ENCODE measurements at places on chromosomes 6 and 20.

GRCh38 chr20:7758406-7758805 is 181.9 kb downstream of the HAO1 start:
- DNase-seq, result no peak

DNA sequence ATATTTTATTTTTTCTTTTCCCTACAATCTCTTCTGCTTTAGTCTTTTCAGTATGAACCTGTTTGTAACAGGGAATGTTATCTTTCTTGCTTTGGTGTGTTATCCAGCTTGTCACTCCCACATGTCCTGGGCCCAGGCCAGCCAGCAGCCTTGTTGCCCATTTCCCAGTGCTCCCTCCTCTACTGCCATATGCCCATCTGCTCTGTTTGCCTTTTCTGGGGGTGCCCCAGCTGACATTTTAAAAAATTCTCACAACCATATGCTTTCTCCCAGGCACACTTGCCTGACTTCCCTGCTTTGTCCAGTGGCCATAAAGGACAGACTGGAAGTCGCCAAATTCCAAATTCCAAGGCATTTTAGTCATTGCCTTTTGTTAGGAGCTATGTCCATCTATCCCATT is 23.6 kb upstream of the LMBRD1 start:
- DNase-seq, result no peak

DNA sequence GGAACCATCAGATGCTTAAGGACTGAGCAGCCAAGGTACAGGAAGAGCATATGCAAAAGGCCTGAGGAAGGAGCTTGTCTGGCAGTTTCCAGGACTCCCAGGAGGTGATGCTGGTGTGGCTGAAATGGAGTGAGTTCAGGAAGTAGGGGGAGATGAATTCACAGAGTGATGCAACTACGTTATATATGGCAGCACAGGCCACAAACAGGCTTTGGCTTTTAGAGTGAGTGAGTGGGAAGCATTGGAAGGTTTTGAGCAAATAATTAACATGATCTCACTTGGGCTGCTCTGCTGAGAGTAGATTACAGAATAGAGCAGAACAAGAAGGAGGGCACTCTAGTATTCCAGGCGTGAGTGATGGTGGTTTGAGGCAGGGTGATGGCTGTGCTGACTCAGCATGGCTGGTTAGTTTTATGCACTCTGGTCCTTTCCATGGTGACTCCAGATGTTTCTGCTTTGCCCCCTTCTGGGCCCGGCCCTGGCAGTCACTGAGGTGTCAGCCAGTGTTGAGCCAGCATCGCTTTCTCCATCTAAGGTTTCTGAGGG is 6.5 kb downstream of the BTN2A2 start:
- no peak for DNase-seq

DNA sequence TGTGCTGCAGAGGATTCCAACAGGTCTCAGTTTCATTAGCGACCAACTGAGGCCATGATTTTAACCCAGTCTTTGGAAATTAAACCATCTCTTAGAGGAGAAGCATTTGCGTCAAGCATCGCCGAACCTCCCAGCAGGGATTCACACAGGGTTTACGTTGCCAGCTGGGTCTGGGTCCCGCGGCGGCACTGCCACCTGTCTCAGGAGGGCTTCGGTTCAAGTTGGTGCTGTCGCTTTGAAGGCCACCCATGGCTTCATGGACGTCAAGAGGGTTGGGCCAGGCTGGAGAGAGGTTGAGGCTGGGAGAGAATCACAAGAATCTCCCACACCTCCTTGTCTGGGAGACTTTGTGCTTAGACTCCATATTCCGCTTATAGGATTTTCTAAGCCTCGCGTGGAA is 43.0 kb upstream of the FRMD1 start:
- DNase-seq, result no peak

GRCh38 chr6:105850261-105851112 is 235.6 kb upstream of the PRDM1 start:
- no peak for DNase-seq

DNA sequence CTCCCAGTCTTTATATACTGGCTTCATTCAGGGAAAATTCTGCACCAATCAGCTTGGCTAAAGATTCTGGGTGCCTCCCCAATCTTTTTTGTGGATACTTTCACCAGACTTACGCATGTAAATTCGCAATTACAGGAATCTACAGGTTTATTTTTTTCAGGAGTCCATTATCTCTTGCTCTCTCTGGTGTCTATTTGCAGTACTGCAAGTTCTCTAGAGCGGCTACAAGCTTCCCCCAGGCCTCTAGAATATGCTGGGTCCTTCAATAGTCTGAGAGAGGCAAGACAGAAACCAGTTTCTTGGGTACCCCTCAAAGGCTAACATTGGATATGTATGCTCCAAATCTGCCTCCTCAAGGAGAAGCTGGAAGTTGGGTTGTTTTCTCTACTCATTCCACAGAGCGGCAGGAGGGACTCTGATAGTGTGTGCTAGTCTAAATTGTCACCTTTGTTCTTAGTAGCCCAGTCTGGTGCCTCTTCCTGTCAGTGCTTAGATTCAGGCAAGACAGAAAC is 58.5 kb downstream of the SUN5 start:
- peak; percentile 56 for DNase-seq

DNA sequence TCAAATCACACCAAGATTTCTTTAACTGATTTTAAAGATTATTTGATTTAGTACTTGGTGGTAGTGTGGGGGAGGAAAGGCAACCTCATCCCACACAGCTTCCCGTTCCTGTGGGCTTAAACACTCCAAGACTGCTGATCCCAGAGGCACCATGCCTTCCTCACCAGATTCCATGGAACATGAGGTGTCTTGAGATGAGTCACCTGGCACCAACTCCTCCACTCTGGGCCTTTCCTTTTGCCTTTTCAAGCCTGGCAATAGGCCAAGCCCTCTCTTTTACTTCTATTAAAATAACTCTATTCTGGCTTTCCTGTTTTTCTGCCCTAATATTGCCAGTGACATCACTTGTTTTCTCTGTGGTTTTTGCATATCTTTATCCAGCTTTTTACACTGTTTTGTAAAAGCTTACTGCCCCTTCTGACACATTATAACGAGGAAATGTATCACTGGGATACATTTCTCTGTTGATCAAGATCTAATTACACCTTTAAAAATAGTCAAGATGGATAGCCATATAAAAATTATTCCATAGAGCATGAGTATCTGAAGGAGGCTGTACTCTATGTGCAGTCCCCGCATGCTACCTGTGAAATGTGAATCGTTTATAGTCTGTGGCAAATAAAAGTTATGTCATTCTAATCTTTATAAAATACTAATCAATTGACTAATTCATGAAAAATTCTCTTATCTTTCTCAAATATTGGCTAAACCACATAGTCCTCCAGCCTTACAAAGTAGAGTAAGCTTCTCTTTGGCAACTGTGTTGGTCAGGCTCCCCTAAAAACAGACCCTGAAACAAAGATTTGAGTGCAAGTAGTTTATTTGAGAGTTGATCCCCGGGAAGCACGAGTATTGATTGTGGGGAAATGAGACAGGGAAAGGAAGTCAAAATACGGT is 257.8 kb upstream of the KCNQ5 start:
- DNase-seq, result no peak

GRCh38 chr6:55033016-55033546 is 141.2 kb upstream of the HCRTR2 start:
- no peak for DNase-seq

DNA sequence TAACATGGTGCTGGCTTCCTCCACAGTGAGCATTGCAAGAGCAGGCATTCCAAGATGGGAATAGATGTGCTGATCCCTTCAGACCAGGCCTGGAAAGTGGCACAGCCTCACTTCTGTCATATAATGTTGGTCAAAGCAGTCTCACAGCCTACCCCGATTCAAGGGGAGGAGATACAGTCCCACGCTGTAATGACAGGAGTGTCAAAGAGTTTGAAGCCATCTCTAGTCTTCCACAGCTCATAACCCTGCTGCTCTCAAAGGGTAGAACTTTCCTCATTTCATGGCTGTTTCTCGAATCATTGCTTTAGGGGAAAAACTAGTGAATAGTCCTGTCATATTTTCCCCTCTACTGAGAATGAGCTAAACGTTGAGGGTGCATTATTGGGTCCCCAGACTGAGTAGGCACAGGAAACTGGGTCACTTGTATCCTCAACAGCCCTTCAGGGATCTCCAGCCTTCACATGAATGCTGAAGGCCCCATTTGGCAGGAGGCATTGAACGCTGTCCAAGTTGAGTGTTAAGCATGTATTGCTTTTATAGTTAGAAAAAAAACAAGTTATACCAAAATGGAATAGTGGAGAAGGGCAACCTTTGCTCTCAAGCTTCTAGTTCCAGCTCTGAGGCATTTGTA is 27.3 kb downstream of the DTD1 start:
- DNase-seq, result no peak

- no peak for DNase-seq
Measured at GRCh38 chr20:59153355-59153681, 10.3 kb upstream of the ZNF831 start.

DNA sequence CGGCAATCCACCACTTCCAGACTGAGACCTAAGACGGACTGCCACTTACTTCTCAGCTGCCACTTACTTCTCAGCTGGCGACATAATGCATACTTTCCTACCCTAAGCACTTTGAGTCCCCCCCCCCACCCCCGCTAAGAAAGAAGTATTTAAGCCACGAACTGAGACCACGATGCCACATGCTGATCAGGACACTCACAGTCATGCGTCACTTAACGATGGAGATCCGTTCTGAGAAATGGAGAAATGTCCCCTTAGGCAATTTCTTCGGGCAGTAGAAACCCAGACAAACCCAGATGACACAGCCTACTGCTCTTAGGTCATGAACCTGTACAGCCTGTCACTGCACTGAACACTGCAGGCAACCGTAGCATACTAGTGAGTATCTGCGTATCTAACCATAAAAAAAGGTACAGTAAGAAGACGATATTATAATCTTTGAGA is 690 bp downstream of the IFNGR1 start:
- DNase-seq, result peak; percentile 31

DNA sequence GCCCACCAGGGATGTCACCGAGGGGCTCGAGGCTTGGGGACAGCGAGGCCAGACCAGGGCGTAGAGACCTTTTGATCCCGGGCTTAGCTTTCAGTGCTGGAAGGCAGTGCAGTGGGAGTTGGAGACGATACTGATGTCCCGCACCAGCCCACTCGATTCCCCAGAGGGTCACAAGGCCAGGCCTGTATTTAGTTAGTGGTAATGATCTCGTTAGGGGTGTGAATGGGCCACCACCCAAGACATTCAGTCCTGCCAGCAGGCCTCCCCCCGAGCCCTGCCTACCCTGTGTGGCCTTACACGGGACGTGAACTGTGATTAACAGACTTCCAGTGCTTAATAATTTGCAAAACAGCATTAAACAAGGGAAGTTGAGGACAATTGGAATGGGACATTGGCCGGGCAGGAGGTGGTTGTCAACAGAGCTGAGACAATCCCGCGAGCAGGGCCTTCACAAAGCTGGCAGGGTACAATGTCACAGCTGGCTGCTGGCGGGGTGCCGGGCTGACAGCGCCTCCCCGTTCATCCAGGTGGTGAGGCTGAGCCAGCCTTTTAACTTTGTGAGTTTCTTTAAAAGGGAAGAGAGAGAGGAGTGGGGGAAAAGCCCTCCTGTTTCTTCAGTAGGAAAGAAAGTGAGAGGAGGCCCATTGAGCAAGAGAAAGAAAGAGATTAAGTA is 175.3 kb upstream of the RALGAPA2 start:
- no peak for DNase-seq

- no peak for DNase-seq
Measured at GRCh38 chr6:5766260-5766659, 240.5 kb downstream of the NRN1 start.

- DNase-seq, result no peak
Measured at GRCh38 chr6:23173234-23173633, 603.9 kb downstream of the HDGFL1 start.

- peak; percentile 9 for DNase-seq
Measured at GRCh38 chr6:3259491-3259958, 778 bp downstream of the PSMG4 start.

- no peak for DNase-seq
Measured at GRCh38 chr6:156046268-156046665, 590.6 kb upstream of the NOX3 start.

DNA sequence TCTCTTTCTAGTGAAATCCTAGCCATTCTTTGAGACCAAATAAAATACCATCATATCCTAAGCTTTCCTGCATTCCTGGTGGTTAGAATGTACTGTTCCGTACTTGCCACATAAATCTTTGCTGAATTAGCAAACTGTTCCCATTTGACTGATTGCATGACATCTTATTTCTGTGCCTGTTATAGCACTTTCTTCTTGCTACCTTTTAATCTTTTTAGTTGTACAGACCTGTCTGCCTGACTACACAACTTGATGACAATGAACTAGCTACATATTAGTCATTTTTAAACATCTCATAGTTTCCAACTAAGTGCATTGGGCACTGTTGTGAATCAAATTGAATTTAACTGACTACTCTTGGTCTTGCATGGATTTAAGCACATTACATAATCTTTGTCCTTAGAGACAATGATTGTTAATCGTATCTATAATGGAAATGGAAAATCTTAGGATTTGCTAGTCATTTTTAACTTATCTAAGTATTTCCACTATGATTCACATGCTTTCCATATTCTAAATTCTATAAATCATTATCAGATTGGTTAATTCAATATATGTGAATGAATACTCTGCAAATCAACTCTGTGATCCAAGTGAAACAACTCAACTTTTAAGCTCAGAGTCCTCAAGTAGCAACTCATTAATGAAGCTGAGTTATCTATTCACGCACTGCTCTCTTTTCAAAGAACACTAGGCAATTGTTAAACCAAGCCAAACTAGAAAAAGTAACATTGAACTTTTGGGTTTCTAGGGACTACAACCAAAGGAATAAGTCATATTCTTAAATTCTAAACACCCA is 109.0 kb downstream of the TNFRSF21 start:
- DNase-seq, result no peak

GRCh38 chr6:878179-878578 is 185.2 kb upstream of the EXOC2 start:
- DNase-seq, result no peak

GRCh38 chr6:159679091-159680077 is 13.7 kb downstream of the SOD2 start:
- DNase-seq, result no peak

GRCh38 chr6:68158256-68158655 is 476.8 kb upstream of the ADGRB3 start:
- DNase-seq, result no peak

GRCh38 chr6:3751730-3752530 is 417 bp upstream of the PXDC1 start:
- DNase-seq, result peak; percentile 30

- no peak for DNase-seq
Measured at GRCh38 chr20:18403269-18403668, 63.6 kb downstream of the DZANK1 start.

DNA sequence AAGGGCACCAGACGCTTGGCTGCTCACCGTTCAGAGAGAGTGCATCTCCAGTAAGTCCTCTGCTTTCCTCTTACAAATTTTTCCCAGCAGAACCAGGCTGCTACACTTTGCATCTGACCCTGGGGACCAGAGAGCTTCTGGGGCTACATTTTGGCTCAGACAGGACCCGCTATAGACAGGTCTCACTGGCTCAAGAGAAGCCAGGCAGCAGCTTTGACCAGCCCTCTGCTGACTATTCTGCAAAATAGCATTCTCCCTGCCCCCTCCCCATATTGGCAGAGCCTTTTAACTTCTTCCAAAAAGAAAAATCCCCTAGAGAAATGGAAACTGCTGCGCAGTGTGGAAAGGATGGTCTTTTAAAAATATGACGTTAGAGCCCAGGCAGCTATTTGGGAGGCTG is 37.2 kb downstream of the CPXM1 start:
- DNase-seq, result no peak

All from CD4-positive, alpha-beta T cell treated with Interleukin-6 at 100 ng/mL for 8 hours (primary cell).